ENCODE measurements at places on chromosomes 4 and X.

DNA sequence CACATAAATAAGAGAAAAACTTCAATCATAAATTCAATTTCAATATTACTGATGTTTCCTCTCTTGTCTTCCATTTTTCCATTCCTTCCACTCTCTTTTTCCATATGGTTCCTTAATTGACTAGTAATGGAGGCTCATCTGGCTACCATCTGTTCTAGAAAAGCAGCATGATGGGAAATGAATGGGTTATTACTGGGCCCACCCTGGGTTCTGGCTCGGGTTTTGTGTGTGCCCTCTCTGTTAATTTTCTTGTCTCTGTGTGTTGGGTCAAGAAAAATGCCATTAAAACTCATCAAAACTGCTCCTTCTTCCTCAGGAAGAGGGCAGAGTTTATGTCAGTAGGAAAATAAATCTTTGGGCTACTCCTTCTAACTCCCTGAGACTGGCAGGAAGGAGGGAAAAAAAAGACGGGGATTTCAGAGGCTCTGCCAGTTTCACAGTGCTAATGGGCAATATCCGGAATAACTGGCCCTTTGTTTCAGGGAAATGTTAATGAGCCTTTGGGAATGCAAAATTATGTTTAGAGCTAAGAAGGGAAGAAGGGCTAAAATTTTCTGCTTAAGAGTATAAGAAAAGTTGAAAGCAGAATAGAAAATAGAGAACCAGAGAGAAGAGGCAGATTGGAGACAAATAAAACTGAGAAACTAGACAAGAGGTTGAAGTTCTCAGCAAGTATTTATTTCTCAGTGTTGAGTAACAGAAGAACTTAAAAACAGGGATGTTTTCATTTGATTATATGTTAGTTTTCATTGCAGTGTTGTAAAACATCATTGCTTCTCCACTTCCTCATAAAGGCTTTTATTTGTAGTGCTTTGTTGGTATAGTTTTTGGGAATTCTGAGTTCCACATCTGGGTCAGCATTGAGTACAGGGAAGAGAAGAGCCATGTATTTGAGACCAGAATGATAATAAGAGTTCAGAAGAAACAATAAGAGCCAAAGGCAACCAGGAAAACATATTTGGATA, 19.7 kb downstream of the GABRB1 start:
- DNase-seq, result no peak

GRCh38 chr4:35918491-35918977, 325.8 kb downstream of the ARAP2 start:
- DNase-seq, result no peak

DNA sequence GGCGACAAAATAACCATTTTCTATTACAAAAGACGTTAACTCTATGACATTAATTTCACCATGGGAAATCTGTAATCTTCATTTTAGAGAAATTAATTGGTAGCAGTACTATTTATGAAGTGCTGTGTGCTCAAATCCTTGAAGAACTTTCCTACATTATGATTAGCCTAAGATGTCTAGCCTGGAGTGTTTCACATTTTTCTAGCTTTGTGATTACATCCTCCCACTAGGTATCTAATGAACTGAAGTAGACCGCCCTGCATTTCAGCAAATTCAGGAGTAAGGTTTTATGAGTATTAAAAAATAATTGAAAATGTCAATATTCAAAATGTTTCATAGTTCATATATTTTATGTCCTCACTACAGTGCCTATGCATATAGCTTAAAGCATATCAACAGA, 713.1 kb downstream of the CCSER1 start:
- no peak for DNase-seq

DNA sequence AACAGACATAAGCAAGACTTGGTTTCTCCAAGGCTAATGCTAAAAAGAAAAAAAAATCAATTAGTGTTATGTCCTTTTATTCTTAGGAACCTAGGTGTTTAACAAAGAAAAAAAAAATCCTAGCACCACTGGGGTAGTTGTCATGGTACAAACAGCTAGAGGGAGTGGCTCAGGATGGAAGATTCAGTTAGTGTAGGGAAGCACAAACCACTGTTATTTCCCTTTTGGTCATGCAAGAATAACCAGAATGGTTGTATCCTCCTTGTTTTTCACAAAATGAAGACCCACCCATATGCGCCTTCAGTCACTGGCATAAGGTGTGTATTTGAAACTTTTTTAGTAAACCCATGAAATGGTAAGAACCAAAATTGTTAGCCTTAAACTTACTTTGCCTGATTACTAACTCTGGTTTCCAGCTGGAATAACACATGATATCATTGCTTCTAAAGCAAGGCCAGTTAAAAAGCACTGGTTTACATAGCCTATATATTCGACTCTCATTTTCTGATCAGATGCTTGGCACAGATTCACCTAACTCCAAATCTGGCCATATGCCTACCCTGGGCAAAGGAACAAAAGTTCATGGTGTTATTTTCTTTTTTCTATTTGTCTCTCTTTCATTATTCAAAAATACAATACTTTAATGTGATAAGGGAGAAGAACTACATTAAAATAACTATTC, 132.6 kb downstream of the SCFD2 start:
- DNase-seq, result no peak

- DNase-seq, result no peak
Measured at GRCh38 chrX:38857736-38858523, 56.7 kb downstream of the MID1IP1 start.

GRCh38 chrX:150074175-150074574, 135.9 kb upstream of the EOLA2 start:
- DNase-seq, result no peak

DNA sequence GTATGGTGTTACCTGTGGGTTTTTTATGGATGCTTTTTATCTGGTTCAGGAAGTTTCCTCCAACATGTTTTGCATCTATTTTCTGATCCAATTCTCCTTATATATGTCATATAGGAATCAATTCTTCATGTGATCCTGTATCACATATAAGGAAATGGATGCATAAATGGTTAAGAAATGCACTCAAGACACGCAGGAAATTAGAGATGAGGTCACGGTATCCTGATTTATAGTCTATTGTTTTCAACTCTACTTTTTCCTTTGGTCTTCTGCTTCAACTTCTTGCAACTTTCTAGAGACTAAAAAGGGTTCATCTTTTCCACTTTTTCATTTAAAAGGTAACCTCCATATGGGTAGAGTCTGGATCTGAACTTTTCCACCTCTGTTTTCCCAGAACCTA, 33.6 kb upstream of the IL13RA1 start:
- DNase-seq, result no peak

DNA sequence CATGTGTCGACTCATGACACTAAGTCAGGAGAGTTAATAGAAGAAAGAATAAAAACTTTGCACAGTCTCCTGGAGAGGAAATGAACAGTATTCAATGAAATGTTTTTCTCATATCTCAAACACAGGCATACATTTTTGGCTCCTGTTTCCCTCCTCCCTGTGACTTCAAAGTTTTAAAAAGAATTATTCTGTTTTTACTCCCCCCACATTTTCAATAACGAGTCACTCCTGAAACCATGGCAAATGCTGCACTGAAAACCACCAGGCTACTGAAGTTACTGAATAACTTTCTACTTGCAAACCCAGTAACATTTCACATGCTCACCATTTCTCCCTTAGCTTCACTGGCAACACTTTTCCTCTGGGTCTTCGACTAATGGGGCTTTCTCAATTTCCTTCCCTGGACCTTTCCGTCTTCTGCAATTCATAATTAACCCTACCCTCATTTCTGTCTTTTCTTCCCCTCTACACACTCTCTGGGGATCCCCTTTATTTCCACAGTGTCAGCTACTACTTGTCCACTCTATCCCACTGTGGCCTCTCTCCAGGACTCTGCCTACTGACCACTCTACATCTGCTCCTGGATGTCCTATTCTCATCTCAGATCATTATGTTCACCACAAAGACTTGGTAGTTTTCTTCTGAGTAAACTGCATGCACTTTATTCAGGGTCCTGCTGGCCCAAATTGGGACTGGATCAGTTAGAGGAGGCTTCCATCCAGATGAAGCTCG, 225.8 kb upstream of the ETNPPL start:
- DNase-seq, result no peak

- DNase-seq, result no peak
Measured at GRCh38 chrX:82224961-82225360, 1023.1 kb downstream of the SH3BGRL start.

- DNase-seq, result no peak
Measured at GRCh38 chr4:105859233-105859632, 36.0 kb upstream of the NPNT start.

- no peak for DNase-seq
Measured at GRCh38 chr4:42280327-42281095, 116.8 kb upstream of the SHISA3 start.

DNA sequence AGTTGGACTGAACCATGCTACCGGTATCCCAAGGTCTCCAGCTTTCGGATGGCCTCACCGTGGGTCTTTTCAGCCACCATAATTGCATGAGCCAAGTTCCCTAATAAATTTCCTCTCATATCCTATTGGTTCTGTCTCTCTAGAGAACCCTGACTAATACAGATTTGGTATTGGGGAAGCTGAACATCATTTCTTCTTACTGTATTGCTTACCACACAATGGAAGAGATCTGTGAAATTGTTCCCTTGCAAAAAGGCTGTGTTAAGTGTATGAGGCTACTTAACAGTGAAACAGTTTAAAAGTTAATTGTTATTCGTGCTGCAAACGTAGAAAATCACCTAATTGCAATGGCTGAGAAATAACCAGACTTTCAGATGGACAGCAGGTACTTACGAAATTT, 34.0 kb downstream of the PLAC8 start:
- DNase-seq, result no peak

DNA sequence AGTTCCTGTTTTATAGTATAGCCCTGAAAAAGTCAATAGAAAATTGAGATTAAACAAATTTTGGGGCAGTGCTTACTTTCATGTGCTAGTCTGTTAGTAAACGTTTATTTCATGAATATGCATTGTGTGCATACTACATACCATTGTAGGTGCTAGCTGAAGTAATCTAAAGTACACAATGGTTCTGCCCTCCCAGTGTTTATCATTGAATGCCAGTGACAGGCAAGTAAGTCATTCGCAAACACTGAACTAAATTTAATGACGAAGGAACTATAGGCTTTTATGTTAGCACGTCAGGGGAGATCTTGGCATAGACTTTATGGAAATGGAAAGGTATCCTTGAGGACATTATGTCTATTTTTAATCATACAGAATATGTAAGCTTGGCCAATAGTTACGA, 426.9 kb upstream of the EPHA5 start:
- no peak for DNase-seq

DNA sequence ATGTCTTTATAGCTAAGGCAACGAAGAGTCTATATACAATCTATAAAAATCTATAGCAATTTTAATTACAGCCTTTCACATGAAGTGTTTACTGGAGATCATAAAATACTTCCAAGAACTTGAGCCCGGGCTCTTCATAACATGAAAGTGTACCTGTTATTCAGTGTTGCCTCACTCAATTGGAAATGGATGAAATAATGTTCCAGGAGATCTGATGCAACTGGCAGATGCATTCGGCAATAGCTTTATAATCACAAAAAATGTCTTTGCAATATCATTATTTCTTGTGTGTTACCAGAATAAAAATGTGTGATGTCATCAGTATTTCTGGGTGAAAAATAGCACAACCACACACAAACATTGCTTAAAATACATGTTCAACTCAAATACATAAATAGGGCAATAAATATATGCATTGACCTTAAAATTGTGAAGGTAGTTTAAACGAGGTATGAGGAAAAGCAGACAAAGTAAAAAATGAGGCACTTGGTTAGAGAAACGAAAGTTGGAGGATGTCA, 1266.8 kb upstream of the PCDH7 start:
- DNase-seq, result no peak

DNA sequence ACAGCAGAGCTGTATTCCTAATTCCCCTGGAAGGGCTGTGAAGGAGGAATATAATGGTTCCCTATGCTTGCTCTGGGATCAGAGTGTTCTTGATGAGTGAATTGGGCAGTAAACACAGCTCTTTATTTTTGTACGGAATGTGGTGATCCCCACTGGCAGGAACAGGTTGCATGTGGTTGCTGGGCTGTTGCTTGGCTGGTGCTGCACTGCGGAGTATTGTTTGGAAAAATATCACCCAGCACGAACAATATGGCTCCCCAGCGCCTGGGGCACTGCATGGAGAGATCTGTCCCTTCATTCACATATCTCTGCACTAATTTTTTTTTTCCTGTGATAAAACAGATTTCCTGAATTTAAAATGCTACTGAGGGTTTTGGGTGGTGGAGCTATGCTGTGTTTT, 119.7 kb downstream of the MGST2 start:
- DNase-seq, result no peak

GRCh38 chr4:108428923-108429322, 191.5 kb upstream of the RPL34 start:
- no peak for DNase-seq

GRCh38 chr4:32488690-32489089, 1768.5 kb downstream of the PCDH7 start:
- no peak for DNase-seq

- no peak for DNase-seq
Measured at GRCh38 chr4:158374318-158374717, 147.4 kb upstream of the RXFP1 start.

GRCh38 chr4:46146993-46147392, 23.1 kb upstream of the GABRG1 start:
- DNase-seq, result no peak

DNA sequence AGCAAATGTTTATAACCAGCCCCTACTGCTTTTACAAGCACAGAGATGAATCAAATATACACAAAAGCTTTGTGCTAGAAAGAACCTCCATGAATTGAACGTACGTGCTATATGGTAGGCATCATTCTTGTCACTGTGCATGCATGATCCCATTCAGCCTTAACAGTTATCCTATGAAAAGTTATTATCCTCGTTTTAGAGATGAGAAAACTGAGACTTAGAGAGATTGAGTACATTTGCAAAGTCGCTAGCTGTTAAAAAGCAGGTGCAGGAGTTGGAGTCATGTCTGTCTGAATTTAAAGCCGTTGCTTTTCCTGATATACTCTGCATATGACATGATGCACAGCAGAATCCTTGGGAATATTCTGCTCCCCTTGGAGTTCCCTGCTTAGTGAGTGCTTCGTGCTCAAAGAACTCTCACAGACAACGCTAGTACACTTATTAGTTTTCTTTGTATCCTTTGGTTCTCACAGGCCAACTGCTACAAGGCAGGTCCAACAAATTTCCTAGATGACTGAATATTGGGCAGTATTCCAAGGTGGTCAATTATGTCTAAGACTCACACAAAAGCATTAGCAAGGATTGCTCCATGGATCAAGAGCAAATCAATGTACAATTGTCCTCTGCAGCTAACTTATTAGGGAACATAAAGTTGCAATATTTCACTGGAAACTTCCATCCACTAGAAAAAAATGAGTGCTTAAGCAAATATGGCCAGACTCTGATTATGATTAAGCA, 42.8 kb upstream of the TRIM2 start:
- DNase-seq, result no peak

GRCh38 chr4:127410644-127411043, 222.1 kb upstream of the INTU start:
- no peak for DNase-seq

- no peak for DNase-seq
Measured at GRCh38 chr4:14317351-14317750, 684.9 kb upstream of the CPEB2 start.

- DNase-seq, result no peak
Measured at GRCh38 chr4:154677923-154678322, 65.5 kb upstream of the FGG start.
